NCI-H82 (cell line): ENCODE measurements at places on chromosomes 2 and 18.

DNA sequence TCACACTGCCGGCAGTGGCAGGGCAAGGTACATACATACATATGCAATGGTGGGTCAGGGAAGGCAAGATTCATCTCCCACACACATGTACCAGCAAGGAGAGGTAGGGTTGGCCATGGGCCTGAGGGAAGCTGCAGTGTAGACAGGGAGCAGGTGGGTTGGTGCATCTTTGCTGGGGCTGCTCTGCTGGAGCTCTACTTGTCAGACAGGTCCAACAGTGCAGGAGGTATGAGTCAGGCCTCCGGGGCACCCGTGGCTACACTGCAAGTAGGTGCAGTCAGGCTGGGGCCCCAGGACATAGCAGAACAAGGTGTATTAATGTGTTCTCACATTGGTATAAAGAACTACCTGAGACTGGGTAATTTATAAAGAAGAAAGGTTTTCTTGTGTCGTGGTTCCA lies 281.1 kb upstream of the COL3A1 start:
- DNase-seq = no peak

DNA sequence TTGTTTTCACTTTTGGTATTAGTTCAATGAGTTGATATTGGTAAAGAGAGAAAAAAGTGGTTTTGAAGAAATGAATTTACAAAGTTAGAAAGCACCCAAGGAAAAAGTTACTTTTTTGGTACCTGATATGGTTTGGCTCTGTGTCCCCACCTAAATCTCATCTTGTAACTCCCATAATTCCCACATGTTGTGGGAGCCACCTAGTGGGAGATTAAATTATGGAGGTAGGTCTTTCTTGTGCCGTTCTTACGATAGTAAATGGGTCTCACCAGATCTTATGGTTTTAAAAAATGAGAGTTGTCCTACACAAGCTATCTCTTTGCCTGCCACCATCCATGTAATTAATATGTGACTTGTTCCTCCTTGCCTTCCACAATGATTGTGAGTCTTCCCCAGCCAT lies 965.6 kb upstream of the NRXN1 start:
- peak; percentile 32 for DNase-seq

DNA sequence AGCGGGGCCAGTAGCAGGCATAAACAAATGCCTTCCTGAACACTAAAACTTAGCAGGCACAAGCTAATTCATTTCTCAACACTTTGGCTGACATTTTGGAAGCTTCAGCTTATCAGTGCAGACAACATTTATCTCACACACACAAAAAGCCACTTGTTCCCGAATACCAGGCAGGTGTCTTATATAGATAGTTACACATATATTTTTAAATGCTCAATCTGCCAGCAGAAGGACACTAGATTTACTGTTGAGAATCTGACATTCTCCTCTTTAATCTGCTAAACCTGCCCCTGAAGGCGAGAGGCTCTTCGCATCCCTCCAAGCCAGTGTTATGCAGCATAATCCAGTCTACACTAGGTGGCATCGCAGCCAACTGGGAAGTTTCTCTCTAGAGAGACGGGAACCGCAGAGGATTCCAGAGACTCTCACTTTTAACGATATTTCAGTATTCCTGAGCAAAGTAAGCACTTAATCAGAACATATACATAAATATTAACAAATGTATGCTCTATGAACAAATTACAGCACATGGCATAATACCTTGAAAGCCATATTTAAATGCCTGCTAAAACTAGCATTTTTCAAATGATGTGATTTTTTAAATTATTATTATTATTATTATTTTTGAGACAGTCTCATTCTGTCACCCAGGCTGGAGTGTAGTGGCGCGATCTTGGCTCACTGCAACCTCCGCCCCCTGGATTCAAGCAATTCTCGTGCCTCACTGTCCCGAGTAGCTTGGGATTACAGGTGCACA lies 90.2 kb upstream of the SCG2 start:
- peak; percentile 85 for DNase-seq

DNA sequence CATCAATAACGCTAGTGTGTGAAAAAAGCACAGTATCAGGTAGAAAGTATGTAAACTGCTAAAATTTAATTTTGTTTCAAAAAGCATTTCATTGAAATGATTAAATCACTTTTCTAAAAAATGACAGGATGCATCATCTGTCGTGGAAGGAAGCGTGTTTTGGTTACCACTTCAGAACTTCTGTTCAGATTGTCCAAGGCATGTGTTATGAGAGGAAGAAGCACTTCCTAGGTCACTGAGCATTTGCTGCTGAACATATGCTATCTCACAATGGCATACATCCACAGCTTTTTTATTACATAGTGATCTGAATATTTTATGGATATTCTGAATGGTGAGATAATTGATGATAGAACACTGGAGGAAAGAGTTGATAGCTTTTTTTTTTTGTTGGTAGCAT lies 737.5 kb downstream of the SATB2 start:
- no peak for DNase-seq

DNA sequence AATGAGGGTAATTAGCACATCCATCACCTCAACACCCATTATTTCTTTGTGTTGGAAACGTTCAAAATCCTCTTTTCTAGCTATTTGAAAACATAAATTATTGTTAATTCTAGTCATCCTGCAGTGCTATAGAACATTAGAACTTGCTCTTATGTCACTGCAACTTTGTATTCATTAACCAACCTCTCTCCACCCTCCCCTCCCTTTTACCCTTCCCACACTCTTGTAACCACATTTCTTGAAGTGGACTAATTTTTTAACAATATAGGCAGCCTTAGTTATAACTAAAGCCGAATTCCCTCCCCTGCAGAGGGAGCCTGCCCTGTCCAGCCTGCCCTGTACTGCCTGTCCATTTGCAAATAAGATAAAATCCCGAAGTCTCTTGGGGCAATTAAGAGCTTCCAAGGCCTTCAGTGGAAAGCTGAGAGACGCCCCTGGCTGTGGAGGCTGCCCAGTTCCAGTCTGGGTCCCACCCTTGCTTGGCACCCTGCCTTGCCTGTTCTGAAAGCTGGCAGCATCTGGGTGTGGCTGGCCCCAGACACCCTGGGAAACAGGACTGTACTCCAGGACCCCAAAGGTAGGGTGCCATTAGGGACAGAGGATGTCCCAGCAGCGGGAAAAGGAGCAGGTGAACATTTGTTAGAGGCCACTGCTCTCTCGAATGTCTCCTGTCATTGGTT lies 65.1 kb downstream of the MEX3C start:
- DNase-seq = no peak

GRCh38 chr18:28511413-28511821 lies 334.5 kb upstream of the CDH2 start:
- DNase-seq = no peak

DNA sequence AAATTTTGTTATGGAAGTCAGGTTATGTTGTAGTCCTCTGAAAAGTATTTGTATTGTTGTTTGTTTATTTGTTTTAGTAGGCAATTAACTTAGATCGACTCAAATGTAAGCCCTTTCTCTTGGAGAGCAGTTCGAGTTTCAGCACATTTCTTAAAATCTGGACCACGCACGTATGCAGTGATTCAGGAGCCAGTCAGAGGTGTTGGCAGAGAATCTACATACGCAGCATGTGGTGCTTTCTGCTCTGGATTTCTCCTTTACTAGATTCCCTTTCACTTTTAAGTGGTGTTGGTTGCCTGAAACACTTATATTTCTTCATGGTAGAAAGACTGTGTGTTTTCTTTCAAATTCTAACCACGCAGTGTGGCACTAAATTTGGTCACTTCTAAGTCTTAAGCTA lies 773.9 kb upstream of the LRATD1 start:
- DNase-seq = no peak

GRCh38 chr2:29343830-29344229 lies 228.6 kb downstream of the CLIP4 start:
- DNase-seq = no peak

- no peak for DNase-seq
Measured at GRCh38 chr2:138329591-138329990, 172.0 kb upstream of the SPOPL start.

DNA sequence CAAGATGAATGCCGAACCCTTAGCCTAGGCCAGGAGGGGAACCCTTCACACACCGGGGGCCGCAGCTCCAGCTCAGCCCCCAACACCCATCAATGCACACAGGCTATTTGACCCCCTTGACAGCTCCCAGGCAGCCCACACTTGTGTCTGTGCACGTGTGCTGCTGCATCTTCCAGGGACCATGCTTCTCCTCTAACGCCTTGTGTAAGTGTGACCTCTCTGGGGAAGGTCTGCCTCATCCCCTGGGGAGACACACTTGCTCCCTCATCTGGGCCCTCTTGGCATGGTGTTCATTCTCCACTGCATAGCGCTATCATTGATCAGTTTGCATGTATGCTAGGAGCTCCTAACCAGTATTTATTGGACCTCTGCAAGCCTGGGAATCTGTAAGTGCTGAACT lies 120.0 kb upstream of the FHL2 start:
- DNase-seq = peak; percentile 27

DNA sequence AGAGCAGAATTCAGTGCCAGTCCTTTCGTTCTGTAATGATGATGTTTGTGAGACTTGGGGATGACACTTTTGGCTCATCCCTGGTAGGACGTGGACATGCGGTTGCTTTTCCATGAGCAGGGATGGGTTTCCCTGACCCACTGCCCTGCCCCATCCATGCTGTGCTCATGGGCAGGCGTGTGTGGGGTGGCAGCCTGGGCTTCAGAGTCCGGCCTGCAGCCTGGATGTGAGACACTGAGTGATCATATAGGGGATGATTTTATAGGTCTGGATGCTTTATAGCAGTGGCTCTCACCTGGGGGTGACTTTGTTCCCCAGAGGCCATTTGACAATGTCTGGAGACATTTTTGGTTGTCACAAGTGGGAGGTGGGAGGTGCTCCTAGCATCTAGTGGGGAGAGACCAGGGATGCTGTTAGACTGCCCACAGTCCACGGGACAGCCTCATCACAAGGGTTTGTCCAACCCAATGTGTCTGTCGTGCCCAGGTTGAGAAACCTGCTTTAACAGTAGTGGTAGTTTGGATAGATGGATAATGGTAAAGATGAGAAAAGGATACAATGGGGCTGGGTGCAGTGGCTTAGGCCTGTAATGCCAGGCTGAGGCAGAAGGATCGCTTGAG lies 38.9 kb downstream of the LDLRAD4 start:
- no peak for DNase-seq

GRCh38 chr18:58579561-58580047 lies 49.3 kb downstream of the ALPK2 start:
- no peak for DNase-seq

GRCh38 chr2:195498176-195498575 lies 158.8 kb upstream of the SLC39A10 start:
- DNase-seq = peak; percentile 39

DNA sequence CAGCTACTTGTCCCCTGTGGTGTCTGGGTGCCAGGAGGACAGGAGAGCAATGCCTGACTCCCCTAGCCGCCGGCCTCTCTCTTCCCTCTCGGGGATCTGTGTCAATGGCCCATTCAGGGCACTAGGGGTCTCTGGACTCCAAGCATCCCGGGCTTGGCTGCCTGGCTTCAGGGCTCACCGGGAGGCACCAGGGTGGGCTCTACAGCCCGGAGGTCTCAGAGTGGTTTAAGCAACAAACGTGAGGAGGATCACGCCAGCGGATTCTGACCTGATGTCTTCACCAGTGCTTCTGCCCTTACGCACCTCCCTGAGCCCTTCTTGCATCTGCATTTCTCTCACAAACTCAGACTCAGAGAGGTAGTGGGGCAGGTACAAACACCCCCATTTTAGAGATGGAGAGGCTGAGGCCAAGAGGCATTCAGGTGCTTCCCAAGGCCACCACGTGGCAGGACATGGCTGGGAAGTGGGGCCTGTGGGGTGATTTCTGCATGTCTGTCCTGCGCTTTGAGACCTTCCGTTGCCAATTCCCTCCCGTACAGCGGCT lies 243.0 kb downstream of the CELF4 start:
- peak; percentile 80 for DNase-seq

DNA sequence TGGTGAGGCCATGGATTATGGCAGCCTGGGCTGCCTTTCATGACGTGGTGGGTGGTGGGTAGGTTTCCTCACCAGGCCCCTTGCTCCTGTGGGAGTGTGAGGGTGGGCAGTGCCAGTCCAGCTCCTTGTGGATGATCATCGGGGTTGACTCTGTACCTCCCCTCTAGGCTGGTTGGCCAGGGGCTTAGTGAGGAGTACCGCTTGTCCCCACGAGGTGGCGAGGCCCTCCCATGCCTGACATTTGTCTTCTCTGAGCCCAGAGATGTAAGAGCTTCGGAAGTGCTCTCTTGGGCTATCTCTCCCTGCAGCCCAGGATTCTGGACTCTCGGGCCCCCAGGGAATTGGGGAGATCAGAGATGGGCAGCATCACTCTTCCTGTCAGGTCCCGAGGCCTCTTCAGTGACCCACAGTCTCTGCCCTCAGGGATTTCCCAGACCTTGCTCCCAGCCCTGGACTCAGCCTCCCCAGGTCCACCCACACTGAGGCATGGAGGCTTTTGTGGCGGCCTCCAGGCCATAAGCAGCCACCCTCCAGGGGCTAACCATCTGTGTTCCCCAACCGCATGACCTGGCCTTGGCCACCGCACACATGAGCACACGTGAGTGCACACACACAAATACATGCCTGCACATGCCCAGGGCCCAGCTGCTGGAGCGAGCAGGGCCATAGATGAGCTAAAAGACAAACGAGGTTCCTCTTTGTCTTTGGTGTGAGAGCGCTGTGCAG lies 6.5 kb downstream of the SPR start:
- DNase-seq = peak; percentile 88

- DNase-seq = no peak
Measured at GRCh38 chr2:234309431-234309830, 187.4 kb downstream of the ARL4C start.

DNA sequence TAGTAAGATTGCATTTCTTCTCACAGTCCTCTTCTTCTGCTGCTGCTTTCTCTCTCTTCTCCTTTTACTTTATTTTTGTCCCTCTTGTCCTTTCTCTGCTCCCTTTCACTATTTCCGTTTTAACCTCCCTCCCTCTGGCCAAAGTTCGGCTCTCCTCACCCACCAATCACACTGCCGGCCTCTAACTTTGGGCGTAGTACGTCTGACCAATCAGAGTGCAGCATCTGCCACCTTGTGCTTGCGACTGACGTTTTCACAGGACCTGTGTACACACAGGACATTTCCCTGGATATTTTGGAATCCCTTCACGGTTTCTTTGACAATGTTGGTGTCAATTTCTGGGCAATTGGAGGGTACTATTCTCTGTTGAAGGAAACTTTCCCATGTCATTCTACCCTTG lies 22.6 kb upstream of the ICOS start:
- DNase-seq = no peak

- no peak for DNase-seq
Measured at GRCh38 chr18:24396082-24396633, 1.5 kb downstream of the OSBPL1A start.

GRCh38 chr2:149004836-149005235 lies 33.7 kb upstream of the LYPD6B start:
- DNase-seq = no peak

DNA sequence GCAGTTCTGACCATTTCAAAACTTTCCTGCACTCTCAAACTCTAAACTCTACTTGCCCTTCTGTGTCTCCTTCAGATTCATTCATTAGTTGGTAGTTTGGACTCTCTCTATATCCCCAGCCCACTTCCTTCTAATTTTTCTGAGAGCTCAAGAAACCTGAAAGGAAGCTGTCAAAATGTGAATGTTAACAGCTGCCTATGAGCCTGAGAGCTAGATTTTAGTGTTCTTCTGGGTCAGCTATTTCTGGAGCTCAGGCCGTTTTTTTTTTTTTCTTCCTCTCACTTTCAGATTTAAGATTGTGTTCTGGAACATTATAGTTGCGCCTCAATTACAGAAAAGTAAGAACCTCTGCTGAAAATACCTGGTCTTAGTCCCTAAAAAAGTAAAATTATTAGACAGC lies 73.1 kb downstream of the RTN4 start:
- no peak for DNase-seq

- peak; percentile 64 for DNase-seq
Measured at GRCh38 chr2:73837847-73838585, 9.3 kb downstream of the STAMBP start.

- no peak for DNase-seq
Measured at GRCh38 chr2:230636684-230637271, 75.9 kb upstream of the CAB39 start.
